Inflammatory macrophage treated with lipopolysaccharide for 1 hour (primary cell): ENCODE measurements at places on chromosomes 12 and 14.
A peak's percentile ranks its signal among the peaks of the same experiment; 100 is the strongest.

GRCh38 chr14:24411443-24412389, 12.9 kb downstream of the NYNRIN start:
- DNase-seq = peak; percentile 69

- no peak for DNase-seq
Observed at GRCh38 chr14:90091393-90091792, 29.6 kb downstream of the KCNK13 start.

DNA sequence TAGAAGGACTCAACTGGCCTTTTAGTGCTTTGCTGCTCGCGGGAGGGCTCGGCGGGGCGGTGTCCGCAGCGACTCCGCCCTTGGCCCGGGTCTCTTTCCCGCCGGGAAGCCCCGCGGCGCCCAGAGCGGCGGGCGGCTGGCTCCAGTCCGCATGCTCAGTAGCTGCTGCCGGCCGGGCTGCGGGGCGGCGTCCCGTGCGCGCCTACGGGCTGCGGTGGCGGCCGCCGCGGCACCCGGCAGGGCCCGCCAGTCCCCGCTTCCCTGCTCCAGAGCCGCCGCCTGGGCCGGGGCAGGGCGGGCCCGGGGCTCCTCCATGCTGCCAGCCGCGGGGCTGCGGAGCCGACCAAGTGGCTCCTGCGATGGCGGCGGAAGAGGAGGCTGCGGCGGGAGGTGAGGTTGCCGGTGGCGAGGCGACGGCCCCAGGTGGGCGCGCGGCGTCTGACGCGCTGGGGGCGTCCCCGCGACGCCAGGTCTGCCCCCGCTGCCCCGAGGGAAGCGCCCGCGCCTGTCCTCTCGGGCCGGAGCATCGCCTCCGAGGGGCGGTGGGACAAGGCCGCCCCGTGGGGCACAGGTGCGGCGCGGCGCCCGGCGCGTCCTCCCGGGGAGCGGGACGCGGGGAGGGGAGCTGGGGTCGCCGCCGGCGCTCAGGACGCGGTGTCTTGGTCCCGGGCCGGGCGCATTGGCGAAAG, at the start of gene BMAL2:
BMAL2 (plus strand) TSS at position 123 of the 689 bp plus-strand sequence; CDS start at position 360, 237 bp downstream.
- DNase-seq = peak; percentile 41

GRCh38 chr14:30632730-30633129, 10.6 kb downstream of the SCFD1 start:
- DNase-seq = no peak

GRCh38 chr12:91111366-91112325, at the start of gene LUM:
Gene LUM, minus strand, starts transcription at chr12:91111494. Its CDS starts 2,515 bp downstream, at chr12:91108979.
- DNase-seq = no peak
